ENCODE measurements at places on chromosomes 16 and 17.
A peak's percentile ranks its signal among the peaks of the same experiment; 100 is the strongest.

DNA sequence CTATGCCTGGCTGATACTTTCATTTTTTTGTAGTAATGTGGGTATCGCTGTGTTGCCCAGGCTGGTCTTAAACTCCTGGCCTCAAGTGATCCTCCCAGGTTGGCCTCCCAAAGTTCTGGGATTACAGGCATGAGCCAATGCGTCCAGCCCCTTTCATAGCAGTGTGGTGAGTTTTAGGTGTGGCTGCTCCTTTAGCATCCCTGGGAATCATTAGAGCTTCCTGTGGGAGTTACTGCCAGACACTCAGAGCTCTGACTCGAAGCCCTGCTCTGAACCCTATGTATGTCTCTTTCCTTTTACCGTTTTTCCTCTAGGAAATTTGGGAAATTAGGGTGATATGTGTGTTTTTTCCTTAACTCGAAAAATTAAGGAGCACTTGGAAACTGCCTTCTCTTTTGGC, 44.5 kb downstream of the NDE1 start:
- DNase-seq = no peak

- no peak for DNase-seq
Measured at GRCh38 chr16:68503334-68503733, 35.8 kb upstream of the ZFP90 start.

DNA sequence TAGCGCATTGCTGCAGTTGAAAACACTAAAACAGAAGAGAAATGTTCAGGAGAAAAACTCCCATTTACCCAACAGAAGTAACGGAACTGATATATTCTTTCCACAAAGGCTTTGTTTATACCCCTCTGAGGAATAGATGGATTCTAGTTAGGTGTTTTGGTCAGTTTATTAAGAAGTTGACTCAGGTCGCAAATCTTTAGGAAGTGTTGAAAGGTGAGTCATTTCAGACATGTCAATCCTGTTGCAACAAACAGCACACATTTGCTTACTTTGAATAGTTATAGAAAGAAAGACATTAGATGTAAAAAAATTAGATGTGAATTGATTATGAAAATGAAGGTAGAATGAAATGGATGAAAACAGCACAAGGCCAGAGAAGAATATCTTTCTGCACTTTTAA, 941.0 kb downstream of the KCNJ2 start:
- peak; percentile 9 for DNase-seq

DNA sequence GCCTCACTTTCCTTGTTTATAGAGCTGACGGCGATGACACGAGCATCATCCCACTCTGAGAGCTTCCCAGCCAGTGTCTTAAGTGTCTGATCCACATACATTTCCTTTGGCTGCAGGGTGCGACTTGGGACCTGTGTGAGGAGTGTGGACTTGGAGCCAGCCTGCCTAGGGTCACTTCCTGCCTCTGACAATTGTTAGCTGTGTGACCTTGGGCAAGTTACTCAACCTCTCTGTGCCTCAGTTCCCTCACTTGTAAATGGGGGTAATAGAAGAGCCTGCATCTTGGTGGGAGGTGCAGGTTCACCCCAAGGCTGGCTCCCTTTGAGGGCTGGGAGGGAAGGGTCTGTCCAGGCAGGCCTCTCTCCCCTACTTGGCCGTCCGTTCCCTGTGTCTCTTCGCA, 27.4 kb upstream of the GSE1 start:
- DNase-seq = no peak

- DNase-seq = no peak
Measured at GRCh38 chr16:14070555-14070876, 603 bp upstream of the MRTFB start.

GRCh38 chr16:28130099-28131088, 66.9 kb upstream of the GSG1L start:
- peak; percentile 23 for DNase-seq
